ENCODE measurements at places on chromosomes 4 and X. TPM values are rescaled to one million over a fixed set of nuclear protein-coding genes. Genes with fewer than 3 reads are reported as not detected.

GRCh38 chr4:2850966-2851798, 7.5 kb downstream of the ADD1 start:
- peaks cover 75% of the 10 kb centered on the region for H3K4me1 ChIP-seq
- peak overlapping the region; percentile 11 for H3K27ac ChIP-seq
- peaks cover 12% of the 10 kb centered on the region for H3K36me3 ChIP-seq
- H3K27me3 ChIP-seq: no peaks in the 10 kb centered on the region

- H3K27me3 ChIP-seq: no peaks in the 10 kb centered on the region
- no peaks in the 10 kb centered on the region for H3K36me3 ChIP-seq
- DNase-seq: no peak
- no peak overlapping the region for H3K27ac ChIP-seq
These were observed 164.6 kb upstream of the BCOR start for GRCh38 chrX:40262157-40263013.

ZNF157 gene
- total RNA-seq: 0.79 TPM

UCP1 gene
- not detected for total RNA-seq

Measured in activated CD4-positive, alpha-beta T cell treated with anti-CD3 and anti-CD28 coated beads for 36 hours (primary cell).